ENCODE measurements at places on chromosomes 7 and 10.

DNA sequence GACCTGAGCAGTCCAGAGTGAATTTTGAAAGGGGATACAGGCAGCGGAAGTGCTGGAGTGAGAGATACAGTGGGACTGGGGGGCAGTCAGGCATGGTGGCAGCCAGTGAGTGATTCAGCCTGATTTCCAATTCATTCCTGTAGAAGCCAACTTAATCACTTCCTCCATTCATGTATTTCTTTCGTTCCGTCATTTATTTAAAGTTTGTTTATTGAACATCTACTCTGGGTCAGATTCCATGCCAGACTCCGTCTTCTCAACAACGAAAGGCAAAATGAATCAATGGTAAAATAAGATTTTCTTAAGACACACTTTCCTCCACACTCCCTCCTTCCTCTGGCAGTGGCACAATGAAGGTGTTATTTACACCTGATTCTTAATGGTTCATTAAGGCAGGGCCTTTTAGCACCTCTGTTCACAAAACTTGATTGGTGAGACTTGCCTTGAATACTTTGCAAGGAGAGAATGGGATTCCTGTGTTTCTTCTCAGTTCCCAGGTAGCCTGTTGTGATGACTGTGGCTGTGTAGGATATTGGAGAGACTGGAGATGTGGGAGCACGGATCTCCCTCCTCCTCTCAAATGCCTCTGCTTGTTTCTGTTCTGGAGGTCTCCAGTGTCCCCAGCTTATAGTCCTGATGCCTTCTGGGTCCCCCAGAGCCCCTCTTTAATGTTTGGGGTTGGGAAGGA, 27.9 kb downstream of the ADCYAP1R1 start:
- DNase-seq, result no peak

DNA sequence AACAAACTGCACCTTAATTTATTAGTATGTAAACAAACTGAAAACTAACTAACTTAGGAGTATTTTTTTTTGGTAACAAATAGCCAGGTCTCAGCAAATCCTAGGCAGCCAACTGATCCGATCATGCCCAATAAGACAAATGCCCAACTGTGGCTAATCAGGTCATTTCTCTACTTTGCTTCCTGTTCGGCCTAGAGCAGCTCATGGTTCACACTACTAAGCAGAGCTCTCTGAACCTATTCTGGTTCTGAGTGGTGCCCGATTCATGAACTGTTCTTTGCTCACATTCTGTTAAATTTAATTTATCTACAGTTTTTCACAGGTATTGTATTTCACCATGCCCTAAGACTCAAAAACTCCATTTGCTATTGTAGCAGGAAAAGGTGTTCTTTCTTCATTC, 55.1 kb downstream of the CCDC3 start:
- no peak for DNase-seq

DNA sequence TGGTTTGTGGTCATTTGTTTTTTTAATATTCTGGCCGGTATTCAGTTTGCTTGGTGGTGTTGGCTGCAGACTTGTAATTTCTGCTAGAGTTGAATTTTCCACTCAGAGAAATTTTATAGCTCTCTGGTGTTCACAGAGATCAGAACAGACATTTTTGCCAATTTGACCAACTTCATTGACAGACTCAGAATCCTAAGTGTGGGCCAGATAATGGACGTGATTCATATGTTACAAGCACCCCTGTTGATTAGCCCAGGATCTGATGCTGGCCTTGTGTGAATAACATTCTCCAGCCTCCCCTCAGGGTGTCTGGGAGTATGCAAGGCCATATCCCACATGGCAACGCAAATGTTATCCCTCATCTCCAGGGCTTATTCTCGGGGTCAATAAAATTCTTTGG, 283.8 kb downstream of the C7orf25 start:
- DNase-seq, result no peak

GRCh38 chr7:114723308-114723707, 198.6 kb upstream of the MDFIC start:
- DNase-seq, result no peak

- DNase-seq, result no peak
Observed at GRCh38 chr7:71970725-71971124, 441.4 kb downstream of the CALN1 start.

DNA sequence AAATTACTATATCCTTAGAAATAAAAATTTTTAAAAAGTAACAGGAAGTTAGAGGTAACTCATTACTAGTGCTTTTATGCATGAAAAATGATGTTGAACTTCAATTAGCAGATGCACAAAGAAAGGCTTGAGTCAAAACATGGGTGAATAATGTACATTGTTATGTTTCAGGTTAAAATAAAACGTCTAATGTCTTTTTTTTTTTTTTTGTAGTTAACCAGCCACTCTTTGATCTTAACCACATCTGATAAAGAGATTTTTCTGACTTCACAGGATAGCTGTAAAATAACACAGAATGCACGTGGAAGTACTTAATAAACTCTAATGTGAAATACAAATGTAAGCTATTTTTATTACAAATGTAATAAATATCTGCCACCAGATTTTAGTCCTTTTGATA, 61.7 kb downstream of the GSAP start:
- no peak for DNase-seq

GRCh38 chr10:102424145-102424544, 3.5 kb downstream of the FBXL15 start:
- DNase-seq, result no peak

GRCh38 chr7:65946904-65947303, 35.1 kb downstream of the GUSB start:
- DNase-seq, result no peak

All from activated naive CD8-positive, alpha-beta T cell treated with anti-CD3 and anti-CD28 coated beads, Interleukin-2, amount 50 U/mL, for 16 hours (primary cell).